ENCODE measurements at places on chromosomes 1 and 21.

DNA sequence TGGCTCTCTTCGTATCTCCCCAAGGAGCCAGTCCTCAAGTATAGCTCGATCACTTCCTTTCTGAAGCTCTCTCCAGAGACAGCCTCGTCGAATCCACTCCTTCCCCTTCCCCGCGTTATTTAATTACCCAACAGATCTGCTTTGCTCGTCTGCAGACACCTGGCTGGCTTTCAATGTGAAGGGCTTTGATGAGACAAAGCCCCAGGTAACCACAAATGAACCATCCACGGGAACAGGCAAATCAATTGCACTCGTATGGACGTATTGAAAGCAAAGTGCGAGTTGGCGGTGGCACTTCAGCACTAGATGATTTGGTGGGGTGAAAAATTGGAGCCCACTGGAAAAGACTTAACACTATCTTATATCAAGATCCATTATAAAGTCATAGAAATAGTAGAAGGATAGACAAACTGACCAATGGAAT is 364 bp upstream of the BCAR3 start:
- no peak for DNase-seq

DNA sequence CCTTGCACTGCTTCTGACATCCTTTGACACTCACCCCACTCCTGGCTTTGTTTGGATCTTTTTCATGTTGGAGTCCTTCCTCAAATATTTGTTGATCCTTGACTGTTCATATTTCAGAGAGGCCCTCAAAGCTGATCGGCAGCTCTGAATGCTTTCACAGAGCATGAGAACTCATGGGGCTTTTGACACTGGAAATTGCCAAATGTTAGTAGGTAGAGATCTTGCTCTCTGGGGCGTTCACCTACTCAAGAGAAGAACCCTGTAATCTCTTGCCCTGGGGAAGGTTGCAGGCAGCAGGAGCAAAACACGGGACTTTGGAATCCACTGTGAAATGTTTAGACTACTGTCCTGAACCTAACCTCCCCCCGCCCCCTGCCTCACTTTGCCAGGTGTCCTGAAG is 67.4 kb upstream of the STUM start:
- DNase-seq, result no peak

GRCh38 chr1:41629141-41629540 is 144.7 kb upstream of the EDN2 start:
- no peak for DNase-seq

- DNase-seq, result no peak
Measured at GRCh38 chr1:29467989-29468900, 231.9 kb downstream of the PTPRU start.

- no peak for DNase-seq
Measured at GRCh38 chr1:173414136-173414535, 63.0 kb upstream of the PRDX6 start.

- DNase-seq, result no peak
Measured at GRCh38 chr1:204524986-204525385, 8.8 kb downstream of the MDM4 start.

DNA sequence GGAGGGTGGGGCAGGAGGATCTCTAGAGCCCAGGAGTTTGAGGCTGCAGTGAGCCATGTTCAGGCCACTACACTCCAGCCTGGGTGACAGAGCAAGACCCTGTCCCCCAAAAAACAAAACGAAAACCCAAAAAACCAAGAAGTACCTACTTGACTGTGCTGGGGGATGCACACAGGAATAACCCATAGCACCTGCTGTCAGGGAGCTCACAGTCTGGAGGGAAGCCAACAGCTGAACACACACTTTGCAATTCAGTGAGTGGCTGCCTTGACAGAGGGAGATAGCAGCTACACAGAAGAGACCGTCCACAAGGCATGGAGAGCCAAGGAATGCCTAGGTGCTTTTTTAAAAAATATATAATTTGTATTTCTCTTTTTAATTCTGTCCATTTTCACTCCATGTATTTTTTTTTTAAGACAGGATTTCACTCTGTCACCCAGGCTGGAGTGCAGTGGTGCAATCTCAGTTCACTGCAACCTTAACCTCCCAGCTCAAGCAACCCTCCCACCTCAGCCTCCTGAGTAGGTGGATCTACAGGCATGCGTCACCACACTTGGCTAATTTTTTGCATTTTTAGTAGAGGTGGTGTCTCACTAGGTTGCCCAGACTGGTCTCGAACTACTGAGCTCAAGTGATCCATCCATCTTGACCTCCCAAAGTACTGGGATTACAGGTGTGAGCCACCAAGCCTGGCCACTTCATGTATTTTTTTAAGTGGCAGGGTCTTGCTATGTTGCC is 68.7 kb downstream of the NID1 start:
- DNase-seq, result no peak

Measured in AG20443 (cell line).